ENCODE measurements at places on chromosomes 1 and 21.
A peak's percentile ranks its signal among the peaks of the same experiment; 100 is the strongest.

GRCh38 chr1:226649780-226650179 is 89.3 kb downstream of the ITPKB start:
- DNase-seq = peak; percentile 38

GRCh38 chr21:33299181-33299752 is 25.5 kb upstream of the IFNAR1 start:
- peak; percentile 43 for DNase-seq

DNA sequence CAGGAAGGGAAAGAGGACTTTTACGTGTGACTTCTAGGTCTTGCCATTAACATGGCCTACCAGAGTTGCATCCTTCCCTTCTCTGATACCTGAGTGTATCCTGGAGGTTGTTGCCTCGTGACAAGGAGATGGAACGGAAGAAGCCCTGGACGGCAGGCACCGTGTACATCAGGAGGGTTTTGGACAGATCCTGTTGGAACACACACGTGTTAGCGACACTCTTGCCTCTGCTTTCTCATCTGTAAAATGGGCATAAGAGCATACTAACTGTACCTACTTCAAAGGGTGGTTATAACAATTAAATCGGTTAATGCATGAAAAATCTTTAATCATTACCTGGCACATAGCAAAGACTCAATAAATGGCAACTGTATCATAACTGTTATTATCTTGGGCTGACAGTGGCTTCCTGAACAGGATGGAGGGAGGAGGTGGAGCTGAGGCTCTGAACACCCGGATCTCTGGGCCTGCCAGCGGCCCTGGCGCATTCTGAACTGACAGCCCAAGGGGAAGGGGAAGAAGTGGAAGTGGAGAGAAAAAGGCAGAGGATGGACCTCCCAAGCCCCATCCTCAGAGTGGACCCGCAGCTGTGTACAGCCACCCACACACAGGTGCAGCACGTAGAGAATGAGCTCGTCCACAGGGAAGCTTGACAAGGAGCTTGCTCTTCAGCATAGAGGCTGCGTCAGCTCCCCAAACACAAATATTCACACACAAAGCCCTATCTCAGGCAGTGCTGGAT is 30.2 kb upstream of the EXOSC10 start:
- no peak for DNase-seq

DNA sequence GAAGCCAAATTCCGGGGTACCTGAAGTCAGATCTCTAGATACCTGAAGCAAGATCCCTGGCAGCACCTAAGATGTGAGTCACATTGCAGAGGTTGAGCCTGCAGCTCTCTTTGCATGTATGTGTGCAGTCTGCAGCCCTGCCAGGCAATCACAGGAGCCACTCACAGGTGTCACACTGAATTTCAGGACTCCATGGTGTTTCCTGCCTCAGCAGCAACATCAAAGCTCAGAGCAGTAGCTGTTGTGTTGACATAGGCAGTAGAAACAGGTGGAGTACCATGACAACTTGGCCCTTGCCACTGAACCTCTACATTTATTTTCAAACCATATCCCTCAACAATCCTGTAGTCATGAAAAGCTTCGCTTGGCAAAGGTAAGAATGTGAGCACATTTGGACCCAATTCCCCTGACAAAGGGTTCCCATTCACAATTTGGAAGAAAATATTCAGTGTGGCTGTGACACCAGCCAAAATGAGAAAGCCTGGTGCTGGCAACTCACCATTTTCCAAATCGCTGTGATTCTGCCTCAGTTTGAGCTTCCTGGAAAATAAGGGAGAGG is 419.8 kb upstream of the NFIA start:
- DNase-seq = no peak

DNA sequence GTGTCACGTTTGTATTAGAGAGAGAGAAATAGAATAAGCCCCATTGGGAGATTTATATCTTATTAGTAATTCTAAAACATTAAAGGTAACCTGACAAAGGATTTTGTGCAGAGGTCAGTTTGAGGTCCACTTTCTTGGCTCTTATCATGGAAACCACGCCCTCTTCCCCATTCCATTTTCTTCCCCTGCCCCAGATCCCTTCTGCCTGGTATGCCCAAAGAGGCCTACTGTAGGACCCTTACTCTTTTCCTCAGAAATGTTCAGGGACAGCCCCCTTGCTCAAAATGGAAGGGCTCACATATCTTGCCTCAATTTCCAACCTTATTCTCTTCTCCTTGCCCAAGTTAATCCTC is 9.6 kb downstream of the CCDC185 start:
- DNase-seq = no peak

DNA sequence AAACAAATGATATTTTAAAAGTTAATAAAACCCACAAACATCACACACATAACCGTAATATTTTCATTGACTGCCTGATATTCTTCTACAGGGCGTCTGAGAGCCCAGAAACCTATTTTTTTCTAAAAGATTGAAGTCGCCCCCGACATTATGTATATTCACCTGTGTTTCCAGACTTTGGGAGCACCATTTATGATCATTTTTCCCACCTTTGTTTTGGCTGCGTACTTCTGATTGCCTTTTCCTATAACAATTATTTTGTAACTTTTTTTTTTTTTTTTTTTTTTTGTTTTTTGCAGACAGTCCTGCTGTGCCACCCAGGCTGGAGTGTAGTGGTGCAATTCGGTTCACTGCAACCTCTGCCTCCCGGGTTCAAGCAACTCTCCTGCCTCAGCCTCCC is 839 bp upstream of the ACBD3 start:
- DNase-seq = no peak

GRCh38 chr1:106924360-106924759 is 132.1 kb upstream of the PRMT6 start:
- no peak for DNase-seq

DNA sequence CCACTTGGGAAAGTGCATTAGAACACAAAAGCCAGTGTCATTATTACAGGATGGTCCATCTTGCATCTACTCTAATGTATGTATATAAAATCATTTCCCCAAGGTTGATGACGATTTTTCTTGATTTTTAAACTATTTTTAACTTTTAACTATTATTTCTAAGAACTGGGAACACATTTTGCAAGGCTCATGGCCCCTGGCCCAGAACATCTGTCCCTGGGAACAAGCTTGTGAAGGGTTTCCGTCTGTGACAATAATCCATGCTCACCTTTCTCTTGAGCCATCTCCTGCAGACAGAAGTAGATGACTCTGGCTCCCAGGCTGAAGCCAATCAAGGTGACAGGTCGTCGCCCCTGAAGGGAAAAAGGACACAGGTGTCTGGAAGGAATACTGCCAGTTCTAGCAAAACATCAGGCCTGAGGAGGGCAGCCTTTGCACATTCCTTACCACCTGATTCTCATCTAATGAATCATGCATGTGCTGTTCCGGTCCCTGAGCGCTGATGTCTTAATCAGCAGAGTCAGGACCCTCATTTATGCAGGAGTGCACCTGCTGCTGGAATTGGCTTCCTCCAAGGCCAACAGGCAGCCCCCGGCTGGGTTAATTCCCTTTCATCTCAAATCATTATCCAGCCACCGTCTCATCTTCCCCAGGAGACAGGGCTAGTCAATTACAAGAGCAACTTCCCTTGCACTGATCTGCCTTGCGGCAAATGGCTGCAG is 62.5 kb downstream of the TMCO4 start:
- DNase-seq = no peak

DNA sequence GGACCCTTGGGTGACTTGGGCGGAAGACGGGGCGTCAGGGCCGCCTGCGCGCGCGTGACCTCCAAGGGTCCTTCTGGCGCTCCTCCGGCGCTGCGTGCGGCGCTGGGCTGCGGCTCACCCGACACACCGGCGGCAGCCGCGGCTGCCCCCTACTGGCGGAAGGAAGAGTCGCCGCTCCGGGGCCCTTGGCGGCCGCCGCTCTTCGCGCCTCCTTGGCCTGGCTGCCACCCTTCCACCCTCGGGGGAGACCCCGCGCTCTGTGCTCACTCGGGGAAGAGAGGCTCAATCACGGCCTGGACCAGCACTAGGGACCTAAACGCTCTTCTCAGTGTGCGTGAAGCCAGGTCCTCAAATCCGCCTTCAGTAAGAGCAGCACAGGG is 89.7 kb downstream of the DMRTA2 start:
- DNase-seq = peak; percentile 46

GRCh38 chr21:24716281-24716918 is 890.9 kb downstream of the MRPL39 start:
- DNase-seq = no peak

DNA sequence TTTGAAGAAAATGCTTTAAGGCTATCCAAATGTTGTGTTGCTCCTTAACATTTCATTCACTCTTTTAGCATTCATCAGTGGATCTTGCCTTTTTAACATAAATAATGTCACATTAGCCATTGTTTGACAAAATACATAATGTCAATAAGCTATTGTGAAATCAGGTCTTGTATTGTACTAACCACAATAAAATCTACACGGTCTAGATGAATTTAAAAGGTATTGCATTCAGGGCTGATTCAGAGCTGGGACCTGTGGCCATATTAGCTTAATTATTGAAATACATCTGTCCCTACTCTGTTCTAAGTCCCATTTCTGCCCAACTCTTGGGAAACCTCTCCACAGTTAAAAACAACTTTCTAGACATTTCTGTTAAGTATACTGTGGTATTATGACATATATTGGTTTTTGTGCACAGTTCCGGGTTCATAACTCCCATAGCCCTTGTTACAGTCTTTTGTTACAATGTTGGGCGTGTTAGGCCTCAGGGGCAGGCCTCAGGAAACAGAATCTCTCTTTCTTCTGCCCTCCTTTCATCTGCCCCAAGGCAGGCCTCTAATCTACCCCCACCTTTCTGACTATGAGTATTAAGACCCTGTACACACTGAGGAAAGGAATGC is 44.7 kb upstream of the CITED4 start:
- DNase-seq = no peak

GRCh38 chr1:214638997-214639396 is 36.0 kb downstream of the CENPF start:
- DNase-seq = no peak

DNA sequence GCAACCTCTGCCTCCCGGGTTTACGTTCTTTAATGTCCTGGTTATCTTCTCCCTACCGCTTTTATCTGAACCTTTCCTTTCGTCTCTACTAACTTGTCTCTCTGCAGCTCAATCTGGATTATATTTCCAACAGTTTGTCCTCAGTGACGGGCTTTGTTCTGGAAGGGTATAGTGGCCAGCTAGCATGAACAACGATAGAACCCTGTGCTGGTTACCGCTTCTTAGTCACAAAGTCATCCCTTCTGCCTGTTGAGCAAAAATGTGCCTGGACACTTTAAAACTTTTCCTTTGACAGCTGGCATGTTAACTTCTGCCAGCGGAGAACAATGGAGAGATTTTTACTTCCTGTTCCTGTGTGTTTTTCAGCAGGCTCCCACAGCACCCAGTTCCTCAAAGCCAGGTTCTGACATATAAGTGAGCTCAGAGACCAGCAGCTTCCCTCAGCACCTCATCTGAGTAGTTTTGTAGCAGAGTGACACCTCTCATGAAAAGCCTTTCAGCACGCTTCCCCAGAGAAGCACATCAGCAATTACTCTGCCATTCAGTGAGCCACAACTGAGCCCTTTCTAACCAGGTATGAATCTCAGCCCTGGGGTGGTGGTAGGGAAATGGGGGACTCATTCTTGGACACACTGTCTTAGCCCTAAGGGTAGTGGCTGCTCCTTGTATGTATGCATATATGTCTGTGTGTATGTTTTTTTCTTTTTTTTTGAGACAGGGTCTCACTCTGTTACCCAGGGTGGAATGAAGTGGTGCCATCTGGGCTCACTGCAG is 23.6 kb upstream of the CCDC17 start:
- DNase-seq = no peak

- no peak for DNase-seq
Observed at GRCh38 chr1:45815667-45816458, 12.5 kb downstream of the MAST2 start.

GRCh38 chr1:175968486-175969172 is 225.2 kb upstream of the TNR start:
- no peak for DNase-seq

DNA sequence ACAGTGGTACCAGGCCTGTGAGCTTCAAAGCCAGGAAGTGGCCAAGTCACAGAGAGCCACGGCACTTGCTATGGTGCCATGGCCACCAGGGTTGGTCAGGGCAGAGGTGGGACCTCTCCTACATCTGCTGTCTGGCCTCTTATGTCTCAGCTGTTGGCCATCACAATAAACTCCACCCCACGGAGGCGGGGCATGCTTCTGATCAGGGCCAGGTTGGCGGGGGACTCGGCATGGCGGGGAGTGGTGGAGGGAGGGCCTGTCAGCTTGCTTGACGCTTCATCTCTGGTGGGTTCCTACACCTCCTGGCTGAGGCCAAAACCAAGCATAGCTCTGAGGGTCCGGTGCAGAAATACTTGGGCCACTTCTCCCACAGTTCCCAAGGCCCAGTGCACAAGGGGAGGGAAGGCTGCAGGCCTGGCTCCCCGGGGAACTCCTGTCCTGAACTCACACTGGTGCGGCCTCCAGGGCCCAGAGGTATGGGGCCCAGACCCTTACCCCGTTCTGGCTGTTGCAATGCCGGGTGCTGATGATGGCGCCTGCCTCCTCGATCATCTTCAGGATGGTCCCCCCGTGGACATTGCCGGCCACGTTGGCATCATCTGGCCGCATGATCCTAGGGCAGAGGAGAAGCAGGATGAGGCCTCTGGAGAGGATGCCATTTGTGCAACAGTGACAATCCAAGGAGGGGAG is 44.2 kb downstream of the ACOT7 start:
- DNase-seq = no peak

GRCh38 chr1:99755664-99756063 is 10.8 kb downstream of the FRRS1 start:
- DNase-seq = no peak

GRCh38 chr1:153789478-153790034 is 14.3 kb downstream of the SLC27A3 start:
- DNase-seq = no peak

DNA sequence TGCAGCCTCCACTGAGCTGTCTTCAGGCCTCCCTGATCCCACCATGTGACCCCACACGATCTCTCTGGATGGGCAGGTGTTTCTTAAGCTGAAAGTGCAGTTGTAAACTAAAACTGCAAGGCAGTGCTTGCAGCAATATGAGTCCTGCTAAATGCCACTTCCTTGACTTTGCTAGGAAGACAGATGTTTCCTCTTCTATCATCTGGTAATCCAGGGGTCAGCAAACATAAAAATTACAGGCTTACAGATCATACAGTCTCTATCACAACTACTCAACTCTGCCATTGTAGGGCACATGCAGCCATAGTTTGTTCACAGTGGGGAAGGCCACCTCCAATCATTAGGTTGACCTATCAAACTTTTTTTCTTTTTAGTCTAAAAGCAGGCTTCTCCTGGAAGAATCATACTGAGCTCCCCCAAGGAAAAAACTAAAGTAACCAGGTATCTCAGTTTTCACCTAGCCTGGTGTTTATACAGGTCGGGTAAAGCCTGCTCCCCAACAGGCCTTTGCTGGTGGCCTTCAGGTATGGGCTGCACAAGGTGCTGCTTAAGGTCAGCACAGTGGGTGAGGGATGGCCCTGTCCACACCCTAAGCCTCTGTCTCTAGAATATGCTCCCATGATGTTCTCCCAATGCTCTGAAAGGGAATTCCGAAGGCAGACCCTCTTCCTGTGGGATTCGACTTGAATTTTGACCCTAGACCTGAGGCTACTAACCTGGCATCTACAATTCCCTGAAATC is 10.8 kb downstream of the ABCA4 start:
- no peak for DNase-seq

DNA sequence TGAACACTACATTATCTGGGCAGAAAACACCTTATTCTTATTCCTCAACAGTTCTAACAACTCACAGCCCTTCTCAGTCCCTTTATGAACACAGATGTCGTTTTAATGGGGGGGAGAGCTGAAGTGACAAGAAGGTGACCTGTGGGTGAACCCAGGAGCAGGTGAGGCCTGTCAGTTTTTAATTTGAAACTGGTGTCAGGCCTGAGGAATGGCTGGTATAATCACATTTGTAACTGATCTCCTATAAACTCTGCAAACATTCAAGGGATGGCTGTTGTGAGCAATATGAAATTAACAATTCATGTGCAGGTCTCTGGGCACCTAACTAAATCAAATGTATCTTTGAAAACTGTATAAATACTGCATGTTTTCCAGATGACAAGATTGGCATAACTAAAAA is 362.1 kb upstream of the NR5A2 start:
- DNase-seq = no peak

Measured in activated naive CD4-positive, alpha-beta T cell treated with anti-CD3 and anti-CD28 coated beads, Interleukin-2, amount 50 U/mL, for 16 hours (primary cell).